Stimulated activated CD4-positive, alpha-beta T cell treated with anti-CD3 and anti-CD28 coated beads, Interleukin-4, amount 100 ng/mL, for 24 hours (primary cell): ENCODE measurements at places on chromosomes 6 and 20.

DNA sequence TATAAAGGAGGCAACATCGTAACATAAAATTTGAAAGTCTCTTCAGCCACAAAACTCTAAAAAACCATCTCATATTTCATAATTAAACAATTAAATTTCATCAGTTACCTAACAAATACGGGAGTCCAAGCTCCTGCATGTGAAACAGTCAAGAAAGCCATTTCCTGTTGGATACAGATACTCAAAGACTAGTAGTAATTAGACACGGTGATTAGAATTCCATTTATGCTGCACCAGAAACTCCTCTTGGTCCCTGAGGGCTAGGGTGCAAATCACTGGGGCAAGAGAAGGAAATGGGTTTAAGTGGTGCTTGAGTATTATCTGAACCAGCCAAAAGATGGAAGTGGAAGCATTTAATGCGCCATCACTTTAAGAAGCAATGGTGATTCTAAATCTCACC, 27.4 kb downstream of the TRAM2 start:
- no peak for DNase-seq

DNA sequence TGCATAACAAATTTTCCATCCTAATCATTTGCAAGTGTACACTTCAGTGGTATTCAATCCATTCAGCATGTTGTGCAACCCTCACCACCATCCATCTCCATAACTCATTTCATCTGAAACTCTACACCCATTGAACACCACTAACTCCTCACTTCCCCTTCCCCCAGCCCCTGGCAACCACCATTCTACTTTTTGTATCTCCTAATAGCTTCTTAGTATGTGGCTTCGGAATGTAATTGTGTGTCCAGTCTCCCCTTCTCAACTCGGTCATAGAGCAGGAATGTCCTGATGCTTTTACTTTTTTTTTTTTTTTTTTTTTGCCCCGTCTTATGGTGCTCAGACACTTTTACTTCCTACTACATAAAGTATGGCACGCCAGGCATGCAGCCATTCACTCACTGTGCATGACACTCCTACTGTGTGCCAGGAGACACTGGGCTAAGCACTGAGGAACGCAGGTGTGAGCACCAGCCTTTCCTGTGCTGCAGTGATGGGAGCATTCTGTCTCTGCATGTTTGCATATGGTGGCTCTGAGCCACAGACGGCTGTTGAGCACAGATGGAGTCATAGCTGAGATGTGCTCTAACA, 15.3 kb downstream of the HCK start:
- no peak for DNase-seq

- DNase-seq = no peak
Measured at GRCh38 chr20:59676851-59677182, 72.5 kb downstream of the PHACTR3 start.

- DNase-seq = no peak
Measured at GRCh38 chr6:39518221-39518620, 195.7 kb upstream of the KCNK16 start.

- no peak for DNase-seq
Measured at GRCh38 chr6:170464524-170464979, 88.6 kb downstream of the PSMB1 start.

DNA sequence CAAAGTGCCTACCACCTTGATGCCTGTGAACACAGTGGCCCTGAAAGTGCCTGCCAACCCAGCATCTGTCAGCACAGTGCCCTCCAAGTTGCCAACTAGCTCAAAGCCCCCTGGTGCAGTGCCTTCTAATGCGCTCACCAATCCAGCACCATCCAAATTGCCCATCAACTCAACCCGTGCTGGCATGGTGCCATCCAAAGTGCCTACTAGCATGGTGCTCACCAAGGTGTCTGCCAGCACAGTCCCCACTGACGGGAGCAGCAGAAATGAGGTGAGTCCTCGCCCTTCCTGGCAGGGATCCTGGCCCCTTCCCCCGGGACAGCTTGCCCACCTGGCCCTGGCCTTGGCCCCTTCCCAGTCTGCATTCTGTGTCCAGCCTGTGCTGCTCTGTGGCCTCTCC, 17.9 kb downstream of the MAVS start:
- no peak for DNase-seq

DNA sequence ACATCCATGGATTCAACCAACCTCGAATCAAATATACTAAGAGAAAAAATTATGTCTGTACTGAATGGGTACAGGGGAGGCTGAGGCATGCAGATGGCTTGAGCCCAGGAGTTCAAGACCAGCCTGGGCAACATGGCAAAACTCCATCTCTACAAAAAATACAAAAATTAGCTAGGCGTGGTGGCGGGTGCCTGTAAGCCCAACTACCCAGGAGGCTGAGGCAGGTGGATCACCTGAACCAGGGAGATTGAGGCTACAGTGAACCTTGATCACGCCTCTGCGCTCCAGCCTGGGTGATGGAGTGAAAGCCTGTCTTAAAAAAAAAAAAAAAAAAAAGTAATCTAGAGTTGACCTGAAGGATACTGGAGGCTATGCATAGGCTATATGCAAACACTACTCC, 219.1 kb upstream of the SNX9 start:
- no peak for DNase-seq

DNA sequence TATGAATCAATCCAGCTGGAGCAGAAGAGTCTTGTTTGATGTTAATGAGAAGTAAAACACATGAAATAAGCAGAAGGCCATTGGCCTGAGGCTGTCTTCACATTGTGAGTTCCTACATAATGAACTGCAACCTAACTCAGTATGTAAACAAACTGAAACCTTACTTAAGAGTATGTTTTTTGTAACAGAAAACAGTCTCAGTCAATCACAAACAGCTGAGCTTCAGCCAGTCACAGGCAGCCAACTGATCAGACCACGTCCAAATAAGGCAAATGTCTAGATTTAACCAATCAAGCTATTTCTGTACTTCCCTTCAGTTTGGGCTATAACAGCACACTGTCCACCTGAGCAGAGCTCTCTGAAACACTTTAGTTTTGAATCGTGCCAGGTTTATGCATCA, 234.7 kb downstream of the TRDN start:
- DNase-seq = no peak

GRCh38 chr6:132465530-132466485, 47.1 kb downstream of the STX7 start:
- no peak for DNase-seq

- no peak for DNase-seq
Measured at GRCh38 chr6:95515975-95516374, 61.4 kb upstream of the MANEA start.

DNA sequence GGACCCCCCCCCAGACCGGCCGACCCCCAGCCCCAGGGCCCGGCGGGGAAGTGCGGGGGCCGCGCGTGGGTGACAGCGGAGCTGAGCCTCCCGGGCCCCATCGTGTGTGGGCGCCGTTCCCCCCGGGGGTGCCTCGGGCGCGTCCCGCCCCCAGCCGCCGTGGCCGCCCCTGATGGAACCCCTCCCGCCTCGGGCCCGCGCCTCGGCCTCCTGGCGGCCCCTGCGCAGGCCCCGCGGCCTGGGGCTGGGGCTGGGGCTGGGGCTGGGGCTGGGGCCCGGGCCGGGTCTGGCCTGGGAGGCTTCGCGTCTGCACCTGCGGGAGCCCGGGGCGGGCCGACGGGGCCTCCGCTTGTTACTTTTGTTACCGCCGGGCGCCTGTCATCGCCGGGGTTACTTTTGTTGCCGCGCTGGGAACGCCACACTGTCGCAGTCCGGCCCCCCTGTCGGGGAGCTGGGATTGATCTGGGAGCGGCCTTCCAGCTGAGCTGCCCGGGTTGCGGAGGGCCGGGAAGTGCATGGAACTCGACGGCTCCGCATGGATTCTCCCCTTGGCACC, 598 bp downstream of the OGFR start:
- peak; percentile 40 for DNase-seq

DNA sequence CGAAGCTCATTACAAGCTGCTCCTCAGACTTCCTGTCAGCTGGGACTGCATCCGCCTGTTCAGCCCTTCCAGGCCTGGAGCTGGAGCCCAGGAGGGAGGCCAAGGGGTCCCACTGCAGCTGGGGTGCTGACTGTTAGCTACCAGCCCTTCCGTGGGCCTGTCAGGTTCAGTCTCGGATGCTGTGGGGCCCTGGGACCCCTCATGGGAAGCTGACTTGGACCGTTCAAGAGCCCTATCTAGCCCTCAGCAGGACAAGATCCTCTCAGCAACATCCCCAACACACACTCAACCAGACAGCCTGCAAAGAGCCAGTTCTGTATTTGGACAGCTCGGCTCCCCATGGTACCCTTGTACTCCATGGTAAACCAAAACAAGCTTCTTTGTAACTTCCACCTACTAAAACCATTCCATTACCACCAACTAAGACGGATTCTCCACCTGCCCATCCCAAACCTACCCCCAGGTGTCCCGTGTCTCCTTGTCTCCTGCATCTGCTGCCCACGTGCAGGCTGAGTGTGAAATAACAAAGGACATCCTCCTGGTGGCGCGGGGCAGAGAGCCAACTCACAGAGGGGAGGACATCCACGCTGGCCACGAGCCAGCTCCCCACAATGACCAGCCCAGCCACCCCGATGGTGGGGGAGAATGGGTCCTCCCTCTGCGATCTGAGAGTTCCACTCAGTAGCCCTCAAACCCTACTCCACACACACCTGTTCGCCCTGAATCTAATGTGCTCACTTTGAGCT, 111.2 kb downstream of the TAF4 start:
- no peak for DNase-seq

DNA sequence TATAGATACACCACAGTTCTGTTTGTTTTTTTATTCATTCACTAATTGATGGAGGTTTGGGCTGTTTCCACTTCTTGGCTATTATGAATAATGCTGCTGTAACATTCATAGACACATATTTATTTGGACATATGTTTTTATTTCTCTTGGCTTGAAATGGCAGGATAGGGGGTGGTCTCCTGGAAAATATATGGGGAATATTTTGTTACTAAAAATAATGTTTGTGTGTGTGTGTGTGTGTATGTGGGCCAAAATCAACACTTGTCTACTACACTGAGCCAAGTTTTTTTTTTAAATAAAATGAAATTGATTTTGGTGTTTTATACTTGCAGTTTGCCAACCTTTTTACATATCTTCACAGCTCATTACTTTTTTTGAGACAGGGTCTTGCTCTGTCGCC, 264.4 kb upstream of the SULF2 start:
- no peak for DNase-seq

DNA sequence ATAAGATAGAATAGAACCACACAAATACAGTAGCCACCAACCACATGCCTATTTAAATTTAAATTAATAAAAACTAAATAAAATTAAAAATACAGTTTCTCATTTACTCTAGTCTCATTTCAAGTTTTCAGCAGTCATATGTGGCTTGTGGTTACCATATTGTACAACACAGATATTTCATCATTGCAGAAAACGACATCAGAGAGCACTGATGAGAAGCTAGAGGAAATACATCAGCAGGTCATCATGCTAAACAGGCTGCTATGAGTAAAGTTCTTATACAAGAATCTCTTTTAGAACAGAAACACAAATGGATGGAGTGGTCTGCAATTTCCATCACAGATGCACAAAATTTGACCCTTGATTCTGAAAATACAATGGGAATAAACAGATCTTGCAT, 36.6 kb downstream of the TBC1D32 start:
- DNase-seq = no peak

GRCh38 chr6:90596967-90597539, 10.2 kb upstream of the MAP3K7 start:
- DNase-seq = no peak
